ENCODE measurements at places on chromosomes 11 and 22.
A peak's percentile ranks its signal among the peaks of the same experiment; 100 is the strongest.

DNA sequence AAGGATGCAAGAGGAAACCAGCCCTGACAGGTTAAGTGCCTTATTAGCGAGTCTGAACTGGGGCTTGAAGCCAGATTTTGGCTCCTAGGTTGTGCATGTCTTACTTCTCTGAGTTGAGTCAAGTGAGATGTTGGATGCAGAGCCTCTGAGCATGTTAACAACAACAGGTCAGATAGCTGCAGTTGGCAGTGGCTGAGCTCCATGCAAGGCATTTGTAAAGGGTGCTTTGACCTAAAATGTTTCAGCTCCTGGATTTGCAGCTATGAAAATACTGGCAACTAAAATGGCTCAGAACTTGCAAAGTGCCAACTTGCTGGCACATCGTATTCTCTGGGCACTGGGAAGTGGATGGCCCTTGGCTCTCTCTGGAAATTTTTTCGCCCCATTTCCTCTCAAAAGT lies 16.4 kb upstream of the CSRP3 start:
- DNase-seq, result no peak

GRCh38 chr22:31530823-31531195 lies 34.5 kb downstream of the SFI1 start:
- DNase-seq, result no peak

- DNase-seq, result no peak
These were observed 46.5 kb downstream of the MYO7A start for GRCh38 chr11:77174559-77174958.

GRCh38 chr11:124747406-124748099 lies 4.5 kb downstream of the VSIG2 start:
- no peak for DNase-seq

DNA sequence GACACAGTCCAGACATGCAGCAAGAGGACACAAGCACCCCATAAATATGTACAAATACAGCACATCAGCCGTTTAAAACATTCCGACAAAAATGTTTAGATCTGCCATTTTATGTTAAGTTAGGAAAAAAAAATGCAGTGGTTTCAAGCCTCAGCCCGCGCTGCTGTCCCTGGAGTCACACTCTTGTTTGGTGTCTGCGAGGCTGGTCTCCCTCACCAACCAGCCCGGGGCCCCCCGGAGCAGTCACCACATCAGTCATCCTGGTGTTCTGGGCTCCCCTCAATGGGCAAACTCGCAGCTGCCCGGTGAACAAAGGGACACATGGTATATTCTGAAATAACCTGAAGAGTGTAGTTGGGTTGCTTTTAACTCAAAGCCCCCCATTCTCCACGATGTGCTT lies 1022.2 kb downstream of the BRD1 start:
- no peak for DNase-seq

DNA sequence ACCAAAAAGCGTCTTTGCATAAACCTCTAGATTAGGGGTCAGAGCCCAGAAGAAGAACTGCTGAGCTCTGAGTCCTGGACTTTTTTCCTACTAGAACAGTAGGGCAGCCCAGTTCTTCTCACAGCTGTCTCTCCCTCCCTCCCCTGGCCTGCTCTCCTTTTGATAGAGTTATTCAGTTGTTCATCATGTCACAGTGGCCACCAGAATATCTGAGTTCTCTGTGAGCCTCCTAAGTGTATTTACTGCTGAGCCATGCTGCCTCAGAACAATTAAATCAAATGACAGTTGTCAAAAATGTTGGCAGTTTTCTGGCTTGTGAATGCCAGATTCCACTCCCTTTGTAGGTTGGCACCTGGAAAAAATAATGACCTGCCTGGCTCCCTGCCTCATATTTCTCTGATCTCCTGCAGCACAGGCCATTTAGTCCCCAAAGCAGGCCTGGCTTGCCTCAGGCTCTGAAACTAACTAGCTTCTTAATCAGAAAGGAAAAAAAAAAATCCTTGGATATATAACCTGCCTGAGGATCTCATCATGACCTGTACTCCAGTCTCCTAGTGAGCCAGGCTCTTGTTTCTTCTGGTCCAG lies 377.4 kb upstream of the LARGE1 start:
- no peak for DNase-seq

DNA sequence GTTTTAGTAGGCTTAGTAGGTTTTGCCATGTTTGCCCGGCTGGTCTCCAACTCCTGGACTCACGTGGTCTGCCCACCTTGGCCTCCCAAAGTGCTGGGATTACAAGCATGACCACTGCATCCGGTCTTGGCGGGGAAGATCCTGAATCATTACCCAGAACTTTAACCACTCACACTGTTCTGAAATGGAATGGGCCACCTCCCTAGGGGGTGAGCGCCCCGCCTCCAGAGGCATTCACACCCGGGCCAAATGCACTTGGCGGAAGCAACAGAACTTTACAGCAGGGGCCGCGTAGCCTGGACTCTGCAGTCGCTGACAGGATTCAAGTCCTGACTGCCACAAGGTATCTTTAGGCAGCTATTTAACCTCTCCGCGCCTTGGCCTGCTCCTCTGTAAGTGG lies 5.4 kb downstream of the CCDC86 start:
- no peak for DNase-seq

GRCh38 chr22:23521441-23522113 lies 58.5 kb downstream of the IGLL1 start:
- peak; percentile 74 for DNase-seq

- peak; percentile 9 for DNase-seq
These were observed 102.4 kb upstream of the CADM1 start for GRCh38 chr11:115606498-115607220.

- no peak for DNase-seq
These were observed 2.9 kb upstream of the CECR2 start for GRCh38 chr22:17366329-17366728.

- peak; percentile 67 for DNase-seq
These were observed 7.7 kb downstream of the BLID start for GRCh38 chr11:122108192-122108799.

GRCh38 chr22:20089977-20090729 lies 10.1 kb downstream of the DGCR8 start:
- peak; percentile 26 for DNase-seq

DNA sequence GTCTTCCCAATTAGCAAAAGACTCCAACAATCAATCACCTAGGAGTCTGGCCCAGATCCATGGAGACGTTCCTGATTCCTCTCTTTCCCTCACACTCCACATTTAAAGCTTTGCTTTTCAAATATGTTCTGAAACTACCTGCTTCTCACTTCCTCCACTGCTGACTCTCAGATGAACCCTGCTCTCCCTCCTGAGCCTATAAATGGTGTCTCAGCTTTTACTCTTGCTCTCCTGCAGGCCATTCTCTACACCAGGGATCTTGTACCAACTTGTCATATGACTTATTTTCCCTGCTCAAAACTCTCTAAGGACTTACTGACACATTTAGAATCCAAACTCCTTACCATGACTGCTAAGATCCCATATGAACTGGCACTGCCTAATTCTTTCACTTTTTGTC lies 138.4 kb upstream of the DDI1 start:
- no peak for DNase-seq

- no peak for DNase-seq
These were observed 67.8 kb downstream of the RASSF10 start for GRCh38 chr11:13076961-13077360.

GRCh38 chr11:36848660-36849059 lies 250.6 kb upstream of the RAG2 start:
- no peak for DNase-seq

DNA sequence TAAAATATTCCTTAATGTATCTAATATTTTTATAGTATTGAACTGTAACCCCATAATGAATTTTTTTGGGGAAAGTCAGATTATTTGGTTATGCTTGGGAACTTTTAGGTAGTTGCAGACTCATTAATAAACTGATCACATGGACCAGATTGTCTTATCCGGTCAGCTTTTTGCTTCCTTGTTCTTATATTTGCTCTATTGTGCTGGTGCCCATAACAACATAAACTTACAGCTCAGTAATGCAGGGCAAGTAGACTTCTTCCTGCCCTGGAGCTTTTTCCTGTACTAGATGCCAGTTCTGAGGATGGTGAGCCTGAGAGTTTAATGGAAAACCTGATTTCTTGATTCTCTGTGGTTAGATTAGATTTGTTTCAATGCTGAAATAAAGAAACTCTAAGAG lies 53.2 kb downstream of the MTMR3 start:
- DNase-seq, result no peak

- no peak for DNase-seq
These were observed 726.1 kb downstream of the FAM181B start for GRCh38 chr11:82007521-82007920.

GRCh38 chr11:45092901-45093760 lies 53.3 kb upstream of the PRDM11 start:
- peak; percentile 85 for DNase-seq

DNA sequence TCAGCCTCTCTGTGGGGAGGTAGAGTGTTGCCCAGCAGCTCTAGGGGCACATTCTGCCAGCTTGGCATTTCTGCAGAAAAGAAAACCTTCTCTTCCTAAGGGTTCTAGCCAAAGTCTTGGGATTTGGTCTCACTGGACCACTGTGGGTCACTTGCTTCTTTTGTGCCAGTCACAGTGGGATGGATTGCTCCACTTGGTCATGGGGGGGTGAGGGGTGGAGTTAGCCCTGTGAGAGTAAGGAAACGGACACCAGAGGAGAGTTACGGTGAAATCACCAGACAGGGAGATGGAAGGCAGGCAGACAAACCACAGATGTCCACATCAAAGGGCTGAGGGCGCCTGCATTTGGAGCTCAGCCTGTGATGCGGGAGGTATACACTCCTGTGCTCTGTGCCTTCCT lies 10.8 kb downstream of the SGSM1 start:
- DNase-seq, result no peak

- DNase-seq, result no peak
These were observed 47.8 kb upstream of the BMAL1 start for GRCh38 chr11:13229711-13230318.

- DNase-seq, result no peak
These were observed 34.5 kb downstream of the ELF5 start for GRCh38 chr11:34478845-34479663.

GRCh38 chr22:48867891-48868290 lies 959.8 kb downstream of the BRD1 start:
- no peak for DNase-seq

DNA sequence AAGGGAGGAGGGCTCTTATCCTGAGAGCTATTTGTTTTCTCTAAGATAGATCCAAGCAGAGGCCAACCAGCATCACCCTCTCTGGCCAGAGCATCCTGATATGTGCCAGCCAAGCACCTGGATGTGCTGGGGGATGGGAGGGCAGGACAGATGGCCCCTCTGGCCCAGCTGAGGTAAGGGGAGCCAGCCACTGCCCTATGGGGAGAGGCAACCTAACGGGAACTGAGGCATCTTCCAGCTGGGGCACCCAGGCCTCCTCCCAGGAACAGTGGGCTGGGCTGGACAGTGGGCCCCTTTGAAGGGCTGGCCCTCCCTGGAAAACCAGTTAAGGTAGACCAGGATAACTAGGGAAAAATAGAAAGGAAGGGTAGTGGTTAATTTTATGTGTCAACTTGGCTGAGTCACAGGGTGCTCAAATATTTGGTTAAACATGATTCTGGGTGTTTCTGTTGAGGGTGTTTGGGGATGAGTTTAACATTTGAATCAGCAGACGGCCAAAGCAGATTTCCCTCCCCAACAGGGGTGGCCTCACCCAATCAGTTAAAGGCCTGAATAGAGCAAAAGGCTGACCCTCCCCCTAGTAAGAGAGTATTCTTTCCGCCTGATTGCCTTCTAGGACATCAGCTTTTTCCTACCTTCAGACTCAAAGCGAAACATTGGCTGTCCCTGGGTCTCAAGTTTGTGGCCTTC lies 595.1 kb downstream of the BUD13 start:
- no peak for DNase-seq

GRCh38 chr22:20429254-20430100 lies 8.1 kb downstream of the SCARF2 start:
- no peak for DNase-seq

DNA sequence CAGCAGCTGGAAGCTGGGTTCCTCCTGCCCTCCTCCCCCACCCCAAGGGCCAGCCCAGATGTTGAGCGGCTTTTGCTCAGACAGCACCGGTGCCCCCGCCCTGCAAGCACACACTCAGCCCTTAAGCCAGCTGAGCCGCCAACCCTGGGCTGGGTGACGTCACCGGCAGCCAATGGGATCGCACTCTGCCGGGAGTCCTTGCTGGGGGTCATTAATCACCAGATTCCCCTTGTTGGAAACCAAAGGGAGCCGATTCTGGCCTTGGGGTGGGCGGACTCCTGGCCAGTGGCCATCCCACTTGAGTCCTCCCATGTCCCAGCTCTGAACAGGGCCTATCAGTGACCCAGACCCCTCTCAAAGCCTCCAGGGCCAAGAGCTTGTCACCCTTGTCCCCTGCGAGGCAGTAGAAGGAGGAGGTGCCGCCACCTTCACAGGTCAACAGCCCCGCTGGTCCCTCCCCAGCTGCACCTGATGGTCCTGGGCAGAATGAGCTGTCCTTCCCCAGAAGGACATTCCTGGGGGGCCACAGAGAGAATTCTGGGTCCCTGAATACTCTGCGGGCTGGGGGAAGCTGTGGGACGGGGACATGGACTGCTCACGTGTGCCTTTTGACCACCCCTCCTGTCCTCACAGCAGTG lies 7.4 kb downstream of the DUSP8 start:
- peak; percentile 87 for DNase-seq

DNA sequence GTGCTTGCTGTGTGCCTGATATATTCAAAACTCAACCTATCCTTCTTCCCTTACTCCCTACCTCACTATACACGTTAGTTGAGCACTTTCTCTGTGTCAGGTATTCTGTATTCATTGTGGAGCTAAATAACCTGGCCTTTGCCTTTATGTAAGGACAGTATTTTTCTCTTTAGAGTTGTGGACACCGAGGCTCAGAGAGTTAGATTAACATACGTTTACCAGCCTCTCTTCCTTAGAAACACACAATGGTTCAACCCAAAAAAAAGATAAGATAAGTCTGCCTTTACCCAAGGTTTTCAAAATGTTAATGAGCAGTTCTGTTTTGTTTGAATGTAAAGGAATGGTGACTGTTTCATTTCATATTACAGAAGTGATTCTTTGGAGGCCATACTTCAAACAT lies 45.0 kb downstream of the CBL start:
- no peak for DNase-seq

DNA sequence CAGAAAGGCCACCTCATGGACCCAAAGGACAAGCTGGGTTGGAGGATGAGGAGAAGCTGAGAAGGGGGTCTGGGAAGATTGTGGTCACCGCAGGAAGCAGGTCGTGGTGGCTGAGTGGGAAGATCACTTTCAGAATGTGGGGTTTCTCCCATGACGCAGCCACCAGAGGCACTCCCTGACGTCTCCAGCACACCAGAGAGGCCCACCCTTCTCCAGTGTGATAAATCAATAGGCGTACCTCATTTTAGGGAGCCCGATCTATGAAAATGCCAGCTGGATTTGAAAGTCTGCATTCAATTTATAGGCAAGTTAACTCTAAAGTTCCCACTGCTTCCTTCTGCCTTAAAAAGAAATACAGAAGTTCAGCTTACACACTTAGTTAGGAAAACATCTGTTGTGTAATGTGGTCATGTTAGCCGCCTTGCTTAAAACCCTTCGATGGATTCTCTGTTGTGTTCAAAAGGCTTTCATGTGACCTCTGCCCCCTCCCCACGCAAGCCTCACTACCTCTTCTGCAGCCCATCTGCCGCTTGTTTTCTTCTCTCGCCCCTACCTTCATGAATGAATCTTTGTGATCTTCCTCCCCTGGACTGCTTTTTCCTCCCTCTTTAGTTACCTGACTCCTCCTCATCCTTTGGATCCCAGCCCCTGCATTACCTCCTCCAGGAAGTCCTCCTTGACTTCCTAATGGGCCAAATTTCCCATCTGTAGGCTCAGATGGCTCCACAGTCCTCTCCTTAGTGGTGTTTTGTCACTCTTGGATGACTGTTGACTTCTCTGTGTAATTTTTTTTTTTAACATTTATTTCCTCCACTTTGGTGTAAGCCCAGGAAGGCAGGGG lies 10.7 kb downstream of the TSPAN18 start:
- no peak for DNase-seq

All from brain microvascular endothelial cell (primary cell).